ENCODE measurements at places on chromosomes 5 and 9.
A peak's percentile ranks its signal among the peaks of the same experiment; 100 is the strongest.

- no peak for DNase-seq
These were observed 113.3 kb upstream of the GRAMD2B start for GRCh38 chr5:126309860-126310259.

GRCh38 chr5:149439899-149440542 is 60.9 kb upstream of the IL17B start:
- DNase-seq, result no peak

- no peak for DNase-seq
These were observed 40.8 kb downstream of the RHOBTB3 start for GRCh38 chr5:95771892-95772291.

DNA sequence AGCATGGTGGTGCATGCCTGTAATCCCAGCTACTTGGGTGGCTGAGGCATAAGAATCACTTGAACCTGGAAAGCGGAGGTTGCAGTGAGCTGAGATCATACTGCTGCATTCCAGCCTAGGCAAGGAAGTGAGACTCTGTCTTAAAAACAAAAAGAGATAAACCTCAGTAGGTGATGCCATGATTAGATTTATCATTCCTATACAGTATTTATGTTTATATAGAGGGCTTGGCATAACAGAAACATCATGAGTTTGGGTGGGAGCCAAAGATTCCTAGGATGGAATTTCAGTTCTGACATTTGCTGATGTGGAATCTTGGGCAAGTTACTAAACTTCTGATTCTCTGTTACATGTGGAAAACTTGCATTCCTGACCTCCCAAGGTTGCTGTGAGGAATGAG is 22.3 kb downstream of the RFK start:
- no peak for DNase-seq

DNA sequence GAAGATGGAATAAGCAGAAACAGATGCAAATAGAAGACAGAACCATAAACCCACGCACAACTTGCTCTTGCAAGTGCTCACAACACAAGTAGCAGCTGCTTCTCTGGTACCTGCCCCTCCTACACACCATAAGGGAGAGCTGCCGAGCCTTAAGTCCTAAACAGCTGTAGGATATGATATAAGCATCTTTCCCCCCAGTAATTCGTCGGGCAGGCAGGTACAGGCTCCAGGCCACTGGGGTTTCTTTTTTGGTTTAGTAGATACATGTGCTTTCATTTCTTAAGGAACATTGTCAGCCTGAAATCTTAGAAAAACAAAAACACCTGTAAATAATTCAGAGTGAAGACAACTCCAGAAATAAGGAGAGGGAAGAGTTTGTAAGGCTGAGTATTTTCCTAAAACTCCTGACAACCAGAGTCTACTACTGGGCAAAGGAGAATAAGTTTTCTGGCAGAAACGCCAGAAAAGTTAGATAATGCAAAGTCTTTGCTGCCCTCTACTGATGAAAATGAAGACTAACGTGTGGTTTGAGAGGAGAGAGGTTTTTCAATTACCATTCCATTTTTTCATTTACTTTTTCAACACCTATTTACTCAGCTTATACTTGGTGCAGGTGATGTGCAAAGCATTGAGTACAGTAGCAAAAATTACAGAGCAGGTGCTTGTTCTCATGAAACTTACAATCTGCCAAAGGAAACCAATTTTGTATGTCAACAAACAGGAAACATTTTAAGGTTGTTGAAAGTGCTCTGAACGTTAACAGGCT is 20.1 kb upstream of the TCERG1 start:
- no peak for DNase-seq

GRCh38 chr5:95086927-95087815 is 197.7 kb downstream of the MCTP1 start:
- no peak for DNase-seq

DNA sequence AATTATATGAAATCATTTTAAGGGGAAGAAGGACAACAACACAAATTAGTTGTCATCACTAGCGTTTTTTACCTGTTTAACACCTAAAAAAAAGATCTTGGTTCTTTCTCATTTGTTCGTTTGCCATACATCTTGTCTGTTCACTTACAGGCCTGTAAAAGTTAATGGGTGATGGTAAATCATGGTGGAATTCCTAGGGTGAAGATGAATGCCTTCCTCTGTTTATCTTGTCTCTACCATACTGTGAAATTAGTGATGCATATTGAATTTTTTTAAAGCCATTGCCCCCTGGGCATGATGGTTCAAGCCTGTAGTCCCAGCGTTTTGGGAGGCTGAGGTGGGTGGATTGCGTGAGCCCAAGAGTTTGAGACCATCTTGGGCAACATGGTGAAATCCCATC is 46.6 kb downstream of the LRRTM2 start:
- no peak for DNase-seq

- peak; percentile 87 for DNase-seq
These were observed 42.5 kb upstream of the EXOC3 start for GRCh38 chr5:400282-401145.

- DNase-seq, result no peak
These were observed 101.7 kb upstream of the FST start for GRCh38 chr5:53378590-53379247.

- no peak for DNase-seq
These were observed 122.6 kb downstream of the SEMA6A start for GRCh38 chr5:116451905-116452450.

GRCh38 chr5:173984218-173984617 is 4.8 kb upstream of the C5orf47 start:
- no peak for DNase-seq

DNA sequence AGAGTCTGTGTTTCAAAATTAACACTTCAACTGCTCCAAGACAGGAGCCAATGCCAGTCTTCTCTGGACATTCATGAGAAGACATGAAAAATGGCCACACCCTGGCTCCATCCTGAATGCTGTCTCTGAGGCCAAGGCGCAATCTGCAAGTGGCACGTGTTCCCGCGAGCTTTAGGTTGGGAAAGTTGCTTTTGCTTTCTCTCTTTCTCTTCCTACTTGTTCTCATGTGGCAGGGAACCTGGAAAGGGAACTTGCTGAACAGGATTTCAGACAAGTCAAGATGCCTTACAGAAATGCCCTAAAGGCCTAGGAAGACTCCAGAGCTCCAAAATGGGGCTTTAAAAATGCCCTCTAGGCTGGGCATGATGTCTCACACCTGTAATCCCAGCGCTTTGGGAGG is 91.9 kb upstream of the OTULINL start:
- no peak for DNase-seq

GRCh38 chr9:137511758-137512463 is 38.3 kb downstream of the PNPLA7 start:
- no peak for DNase-seq

DNA sequence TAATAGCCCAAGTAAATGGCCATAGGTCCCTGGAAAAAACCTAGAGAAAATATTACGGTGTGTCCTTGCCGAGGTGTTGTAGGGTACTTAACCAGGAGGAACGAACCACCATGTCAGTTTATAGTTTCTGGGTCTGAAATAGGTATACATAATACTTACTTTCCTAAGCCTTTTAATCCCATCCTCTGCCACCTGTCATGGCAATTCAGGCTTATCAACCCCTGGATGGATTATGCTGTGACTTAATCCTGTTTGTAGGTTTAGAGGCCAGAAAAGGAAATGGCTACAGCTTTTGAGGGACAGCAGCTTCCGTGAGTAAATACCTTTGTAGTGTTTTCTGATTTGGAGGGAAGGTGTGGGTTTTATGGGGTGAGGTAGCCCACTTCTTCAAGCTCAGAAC is 89.1 kb upstream of the PTPRD start:
- DNase-seq, result no peak

- DNase-seq, result no peak
These were observed 18.8 kb upstream of the KIF2A start for GRCh38 chr5:62287237-62287636.

DNA sequence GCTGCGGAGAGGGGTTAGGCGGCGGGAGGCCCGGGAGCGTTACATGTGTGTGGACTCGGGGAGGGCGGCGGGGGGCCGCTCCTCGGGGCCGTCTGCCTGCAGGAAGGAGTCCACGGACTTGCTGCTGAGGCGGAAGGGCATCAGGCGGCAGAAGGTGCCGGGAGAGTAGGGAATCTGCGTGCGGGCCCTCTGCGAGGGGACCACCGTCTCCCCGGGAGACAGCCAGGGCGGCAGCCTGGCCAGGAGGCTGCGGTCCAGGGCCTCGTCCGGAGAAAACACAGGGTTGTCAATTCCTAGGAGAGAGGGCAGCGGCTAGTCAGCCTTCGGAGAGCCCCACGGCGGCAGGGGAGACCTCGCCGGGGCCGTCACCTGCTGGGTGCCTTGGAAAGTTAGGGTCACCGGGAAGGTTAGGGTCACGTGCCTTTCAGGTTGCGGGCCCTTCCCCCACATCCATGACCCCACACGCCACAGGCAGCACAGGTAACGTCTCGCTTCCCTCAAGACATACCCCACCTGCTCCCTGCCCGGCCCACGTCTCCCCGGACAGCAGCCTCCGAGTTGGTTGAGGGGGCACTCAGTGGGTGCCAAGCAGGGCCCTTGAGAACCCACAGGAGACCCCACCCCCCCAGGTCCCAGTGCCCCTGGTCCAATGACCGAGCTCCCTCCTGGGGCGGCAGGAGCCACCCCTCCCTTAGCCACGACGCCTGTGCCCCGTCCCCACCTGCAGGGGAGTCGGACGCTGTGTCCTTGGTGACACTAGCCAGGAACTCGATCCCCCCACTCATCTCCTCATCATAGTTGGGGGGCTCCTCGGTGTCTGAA is 32.1 kb downstream of the EXOC3 start:
- DNase-seq, result peak; percentile 87

GRCh38 chr9:76592974-76593347 is 134.0 kb downstream of the GCNT1 start:
- no peak for DNase-seq

DNA sequence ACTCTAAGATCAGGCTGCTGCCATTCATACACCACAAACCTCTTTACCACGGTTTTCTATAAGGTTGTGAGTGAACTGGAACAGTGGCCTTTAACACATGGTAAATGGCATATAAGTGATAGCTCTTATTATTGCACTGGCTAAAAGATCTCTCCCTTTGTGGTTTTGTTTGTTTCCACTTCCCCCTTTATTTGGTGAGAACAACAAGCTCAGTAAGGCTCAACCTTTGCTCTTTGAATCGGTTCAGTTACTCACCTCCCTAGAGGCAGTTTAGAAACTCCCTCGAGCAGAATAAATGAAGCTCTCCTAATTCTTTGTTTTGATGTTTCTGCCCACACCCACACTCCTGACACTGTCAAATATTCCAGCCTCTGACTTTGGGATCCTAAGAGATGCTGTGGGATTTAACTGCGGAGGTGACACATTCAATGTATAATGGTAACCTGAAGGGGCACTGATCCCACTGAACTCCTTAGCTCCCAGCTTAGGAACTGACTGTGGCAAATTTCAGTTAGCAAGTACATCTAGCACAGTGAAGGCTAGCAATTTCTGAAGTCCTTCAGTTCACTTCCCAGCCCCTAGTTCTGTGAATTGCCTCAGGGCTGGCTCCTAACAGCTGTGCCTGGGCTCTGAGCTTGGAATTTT is 22.5 kb upstream of the RAD23B start:
- DNase-seq, result no peak

DNA sequence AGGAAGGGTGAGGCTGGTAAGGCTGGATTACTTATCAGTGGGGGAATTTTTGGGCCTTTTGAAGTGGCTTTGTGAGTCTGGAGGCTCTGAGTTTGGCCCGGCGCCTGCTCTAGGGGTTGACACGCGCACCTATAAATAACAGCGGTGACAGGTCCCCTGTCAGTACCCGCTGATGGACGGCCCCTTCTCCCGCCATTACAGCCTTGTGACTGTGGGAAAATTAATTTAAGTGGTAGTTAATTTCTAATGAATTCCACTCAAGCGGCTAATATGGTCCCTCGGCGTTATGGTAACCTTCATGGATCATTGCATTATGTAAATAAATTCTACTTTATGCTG is 16.5 kb downstream of the MRPL36 start:
- DNase-seq, result no peak

GRCh38 chr9:15032860-15033259 is 122.6 kb upstream of the FREM1 start:
- no peak for DNase-seq

GRCh38 chr5:129465776-129466344 is 5.8 kb downstream of the ADAMTS19 start:
- DNase-seq, result no peak

- DNase-seq, result no peak
These were observed 67.2 kb downstream of the KCTD16 start for GRCh38 chr5:144237851-144238250.

GRCh38 chr9:131111186-131111853 is 14.1 kb upstream of the NUP214 start:
- DNase-seq, result no peak

DNA sequence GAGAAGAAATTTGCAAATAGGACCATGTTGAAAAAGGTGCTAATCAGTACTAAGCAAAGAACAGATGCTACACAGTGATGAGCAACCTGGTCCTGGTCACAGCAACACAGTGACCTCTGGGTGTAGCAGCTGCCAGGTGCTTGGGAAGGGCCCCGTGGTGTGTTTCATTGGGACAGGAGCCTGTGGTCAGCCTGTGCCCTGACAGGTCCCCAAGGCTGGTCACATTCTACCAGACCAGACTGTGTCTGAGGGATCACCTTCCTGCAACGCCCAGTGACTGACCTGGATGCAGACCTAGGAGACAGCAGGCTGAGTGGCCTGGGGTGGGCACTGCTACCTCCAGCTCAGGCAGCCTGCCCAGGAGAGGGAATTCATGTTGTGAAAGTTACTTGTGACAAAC is 54.8 kb upstream of the FAM120AOS start:
- DNase-seq, result no peak

DNA sequence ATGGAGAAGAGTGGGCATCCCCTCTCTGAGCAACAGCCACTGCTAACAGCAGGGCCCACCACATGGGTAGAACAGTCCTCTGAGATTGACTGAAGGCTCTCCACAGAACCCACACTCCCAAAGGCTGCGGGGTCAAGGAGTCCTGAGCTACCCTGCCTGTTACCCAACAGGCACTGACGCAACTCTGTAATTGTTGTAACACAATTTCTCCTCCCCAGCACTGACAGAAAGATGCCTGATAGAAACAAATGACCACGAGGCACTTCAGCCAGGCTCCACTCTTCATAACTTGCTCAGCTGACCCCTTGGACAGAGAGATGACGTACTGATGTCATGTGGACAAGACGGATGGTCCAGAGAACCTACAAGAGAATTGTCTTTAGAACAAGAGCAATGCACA is 220.7 kb downstream of the SPOCK1 start:
- DNase-seq, result no peak

GRCh38 chr5:130795037-130795436 is 370.0 kb downstream of the HINT1 start:
- DNase-seq, result no peak

DNA sequence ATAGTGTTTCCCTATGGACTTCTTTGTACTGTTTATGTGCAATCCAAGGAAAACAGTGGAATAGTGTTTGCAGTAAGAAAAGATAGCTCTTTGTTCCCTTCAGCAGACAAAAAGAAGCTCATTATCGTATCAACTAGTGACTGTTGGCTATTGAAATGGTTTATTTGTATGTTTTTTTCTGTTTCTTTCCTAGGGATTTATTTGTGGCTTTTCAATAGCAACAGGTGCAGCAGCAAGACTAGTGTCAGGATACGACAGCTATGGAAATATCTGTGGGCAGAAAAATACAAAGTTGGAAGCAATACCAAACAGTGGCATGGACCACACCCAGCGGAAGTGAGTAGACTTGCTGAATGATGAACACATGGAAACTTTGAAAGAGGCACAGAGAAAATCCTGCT is 65.1 kb downstream of the SLC44A1 start:
- no peak for DNase-seq
